ENCODE measurements at places on chromosomes 1 and 21. TPM values are rescaled to one million over a fixed set of nuclear protein-coding genes. Genes with fewer than 3 reads are reported as not detected.
A peak's percentile ranks its signal among the peaks of the same experiment; 100 is the strongest.

The VTCN1 gene
- total RNA-seq, result not detected

The HENMT1 gene
- 18.0 TPM for total RNA-seq

The LIN9 gene
- total RNA-seq, result 19.9 TPM

The LAX1 gene
- total RNA-seq, result not detected

The NUP210L gene
- 0.03 TPM for total RNA-seq

The PLEKHN1 gene
- 2.0 TPM for total RNA-seq

The C1orf167 gene
- total RNA-seq, result 1.5 TPM

- DNase-seq, result no peak
Measured at GRCh38 chr1:18475234-18475905, 5.4 kb upstream of the KLHDC7A start.

DNA sequence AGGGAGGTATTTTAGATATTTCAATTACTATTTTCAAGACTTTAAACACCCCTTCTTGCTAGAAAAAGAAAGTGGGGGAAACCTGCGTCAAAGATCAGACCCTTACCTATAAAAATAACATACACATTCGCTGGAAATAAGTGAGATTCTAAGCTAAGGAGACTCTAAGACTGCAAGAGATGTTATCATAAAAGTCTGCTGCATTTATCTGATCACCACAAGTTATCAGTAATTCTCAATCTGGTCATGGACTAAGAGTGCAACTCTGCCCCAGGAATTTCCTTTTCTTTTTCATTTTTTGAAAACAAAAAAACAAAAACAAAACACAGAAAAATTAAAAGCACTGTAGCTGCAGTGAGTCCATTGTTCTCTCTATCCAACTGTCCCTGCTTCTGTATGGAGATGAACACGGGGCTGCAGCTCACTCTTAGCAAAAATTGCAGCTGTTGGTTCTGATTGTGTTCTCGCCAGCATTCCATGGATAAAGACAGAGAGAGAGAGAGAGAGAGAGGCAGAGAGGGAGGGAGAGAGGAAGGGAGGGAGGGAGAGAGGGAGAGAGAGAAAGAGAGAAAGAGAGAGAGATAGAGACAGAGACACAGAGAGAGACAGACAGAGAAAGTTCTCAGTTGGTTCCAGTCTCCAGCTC lies 14.1 kb downstream of the XKR8 start:
- no peak for DNase-seq

GRCh38 chr1:241423541-241424479 lies 66.8 kb upstream of the RGS7 start:
- peak; percentile 83 for DNase-seq

DNA sequence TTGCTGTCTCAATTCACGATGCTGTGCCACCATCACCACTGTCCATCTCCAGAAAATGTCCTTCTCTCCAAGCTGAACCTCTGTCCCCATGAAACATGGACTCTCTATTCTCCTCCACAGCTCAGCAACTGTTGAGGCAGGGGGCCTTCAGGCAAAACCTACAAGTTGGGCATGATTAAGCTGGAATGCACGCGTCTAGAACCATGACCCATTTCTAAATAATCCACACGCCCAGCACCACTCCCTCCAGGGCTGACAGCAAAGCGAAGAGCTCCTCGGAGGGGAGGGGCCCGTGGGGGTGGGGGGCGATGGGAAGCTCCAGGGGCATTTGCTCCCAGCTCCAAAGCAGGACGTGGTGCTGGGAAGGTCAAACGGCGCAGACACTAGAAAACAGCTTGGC lies 3.3 kb upstream of the HES5 start:
- DNase-seq, result no peak

DNA sequence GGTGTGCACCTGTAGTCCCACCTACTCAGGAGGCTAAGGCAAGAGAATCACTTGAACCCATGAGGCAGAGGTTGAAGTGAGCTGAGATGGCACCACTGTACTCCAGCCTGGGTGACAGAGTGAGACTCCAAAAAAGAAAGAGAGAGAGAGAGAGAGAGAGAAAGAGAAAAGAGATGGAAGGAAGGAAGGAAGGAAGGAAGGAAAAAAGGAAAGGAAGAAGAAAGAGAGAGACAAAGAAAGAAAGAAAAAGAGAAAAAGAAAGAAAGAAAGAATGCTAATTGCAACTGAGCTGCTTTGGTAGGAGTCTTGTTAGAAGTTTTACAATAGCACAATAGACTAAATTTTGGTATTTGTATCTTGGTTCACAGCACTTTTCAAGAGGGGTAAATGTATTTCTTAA lies 25.7 kb downstream of the TESK2 start:
- no peak for DNase-seq

- DNase-seq, result no peak
Measured at GRCh38 chr1:210445485-210445884, 116.8 kb downstream of the HHAT start.

- DNase-seq, result peak; percentile 90
Measured at GRCh38 chr1:35573198-35574124, at the start of gene TFAP2E. TFAP2E (plus strand) TSS chr1:35573314; CDS start chr1:35573578, 264 bp downstream.

- no peak for DNase-seq
Measured at GRCh38 chr1:226063977-226064815, 1.7 kb downstream of the H3-3A start.

DNA sequence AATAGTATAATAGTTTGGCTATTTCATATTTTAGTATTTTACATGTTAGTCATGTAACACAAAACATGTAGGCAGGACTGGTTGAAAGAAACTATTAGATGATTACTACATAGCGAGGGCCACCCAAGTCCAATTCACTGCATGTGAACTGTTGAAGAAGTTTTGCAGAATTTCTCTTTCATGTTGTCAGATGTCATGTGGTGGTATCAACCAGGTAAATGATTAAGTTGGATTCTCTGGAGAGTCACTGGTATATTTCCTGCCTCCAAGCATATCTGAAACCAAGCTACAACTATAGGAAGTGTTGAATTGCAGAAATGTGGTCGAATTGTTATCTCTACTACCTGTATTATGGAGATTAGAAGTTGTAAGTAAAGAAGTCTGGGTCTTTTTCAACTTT lies 137.8 kb upstream of the DPYD start:
- DNase-seq, result no peak

GRCh38 chr1:7705048-7705907 lies 65.8 kb upstream of the VAMP3 start:
- DNase-seq, result peak; percentile 80

DNA sequence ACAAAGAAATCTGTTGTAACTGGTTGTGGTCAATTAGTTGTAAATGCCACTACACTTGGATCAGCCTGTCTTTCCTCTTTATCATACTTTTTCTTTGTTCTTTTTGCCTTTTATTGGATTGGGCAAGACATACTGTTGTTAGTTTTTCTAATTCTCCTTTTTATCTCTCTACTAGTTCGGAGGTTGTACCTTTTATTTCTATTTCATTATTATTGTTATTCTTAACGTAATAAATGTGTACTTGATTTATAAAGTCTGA lies 59.2 kb downstream of the IVNS1ABP start:
- DNase-seq, result no peak
